Skin of body (tissue), 3 donors: ENCODE measurements at places on chromosomes 3 and 15. TPM values are rescaled to one million over a fixed set of nuclear protein-coding genes. Genes with fewer than 3 reads are reported as not detected.

- DNase-seq: no peak
These were observed 30.5 kb downstream of the GYG1 start for GRCh38 chr3:149021830-149022229.

GRCh38 chr3:8709801-8710507, 23.6 kb upstream of the CAV3 start:
- no peak for DNase-seq

Gene MTFMT
- 8.4 TPM for total RNA-seq

Gene TM6SF1
- 4.5 TPM for total RNA-seq

GRCh38 chr15:69523010-69524001, 70.7 kb downstream of the RPLP1 start:
- peak; percentile 52 for DNase-seq

DNA sequence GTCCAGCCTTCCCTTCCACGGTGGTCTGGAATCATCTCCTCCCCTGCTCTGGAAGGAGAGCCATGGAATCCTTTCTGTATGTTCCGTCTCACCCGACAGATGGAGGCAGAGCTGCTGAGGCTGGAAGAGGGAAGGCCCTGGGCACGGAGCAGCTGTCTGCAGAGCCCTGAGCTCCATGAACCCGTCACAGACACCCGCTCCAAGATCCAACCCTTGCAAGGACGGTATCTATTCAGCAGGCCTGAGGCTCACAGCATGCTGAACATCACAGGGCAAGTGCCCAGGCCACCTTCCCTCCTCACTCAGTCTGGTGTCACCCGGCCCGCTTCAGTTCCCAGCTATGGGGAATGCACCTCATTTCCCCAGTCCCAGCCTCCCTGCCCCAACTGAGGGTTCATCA, 103.9 kb downstream of the LRIG1 start:
- DNase-seq: no peak

DNA sequence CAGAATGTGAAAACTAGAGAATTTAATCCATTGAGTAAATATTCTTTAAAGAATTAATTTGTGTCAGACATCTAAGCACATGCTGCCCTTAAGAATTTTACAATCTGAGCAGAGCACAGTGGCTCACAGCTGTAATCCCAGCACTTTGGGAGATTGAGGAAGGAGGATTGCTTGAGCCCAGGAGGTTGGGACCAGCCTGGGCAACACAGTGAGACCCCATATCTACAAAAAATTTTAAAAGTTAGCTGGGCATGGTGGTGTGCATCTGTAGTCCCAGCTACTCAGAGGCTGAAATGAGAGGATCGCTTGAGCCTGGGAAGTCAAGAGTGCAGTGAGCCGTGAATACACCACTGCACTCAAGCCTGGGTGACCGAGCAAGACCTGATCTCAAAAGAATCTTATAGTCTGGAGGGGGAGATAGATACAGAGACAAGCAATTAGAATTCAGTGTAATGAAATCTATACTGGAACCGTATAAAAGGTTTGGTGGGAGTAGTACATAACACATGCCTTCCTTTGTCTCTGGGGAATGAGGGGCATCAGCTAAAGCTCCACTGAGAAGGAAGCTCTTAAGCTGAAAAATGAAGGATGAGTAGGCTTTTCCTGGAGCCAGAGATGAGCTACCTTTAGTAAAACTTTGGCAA, 21.2 kb downstream of the ATP11B start:
- DNase-seq: no peak

GRCh38 chr3:66413151-66413751, 87.6 kb downstream of the LRIG1 start:
- no peak for DNase-seq
